ENCODE measurements at places on chromosomes 1 and 21.

GRCh38 chr1:110114784-110115183 is 2.5 kb downstream of the UBL4B start:
- DNase-seq, result no peak

DNA sequence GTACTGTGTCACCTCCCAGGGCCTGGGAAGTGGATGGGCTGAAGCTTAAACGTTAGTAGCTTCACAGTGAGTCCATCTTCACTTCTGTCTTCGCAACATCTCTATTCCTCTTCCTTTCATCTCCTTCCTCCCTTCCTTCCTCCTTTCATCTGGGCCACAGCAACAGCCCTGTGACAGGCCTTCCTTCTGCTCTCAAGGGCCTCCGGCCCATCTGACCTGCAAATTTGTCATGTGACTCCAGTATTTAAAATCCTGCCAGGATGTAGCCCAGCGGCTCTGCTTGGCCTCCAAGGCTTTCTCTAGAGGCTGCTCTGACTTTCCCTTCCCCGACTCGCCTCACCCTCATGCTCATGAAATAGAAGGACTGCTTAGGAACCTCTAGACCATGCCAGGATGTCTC is 10.9 kb upstream of the BATF3 start:
- no peak for DNase-seq

DNA sequence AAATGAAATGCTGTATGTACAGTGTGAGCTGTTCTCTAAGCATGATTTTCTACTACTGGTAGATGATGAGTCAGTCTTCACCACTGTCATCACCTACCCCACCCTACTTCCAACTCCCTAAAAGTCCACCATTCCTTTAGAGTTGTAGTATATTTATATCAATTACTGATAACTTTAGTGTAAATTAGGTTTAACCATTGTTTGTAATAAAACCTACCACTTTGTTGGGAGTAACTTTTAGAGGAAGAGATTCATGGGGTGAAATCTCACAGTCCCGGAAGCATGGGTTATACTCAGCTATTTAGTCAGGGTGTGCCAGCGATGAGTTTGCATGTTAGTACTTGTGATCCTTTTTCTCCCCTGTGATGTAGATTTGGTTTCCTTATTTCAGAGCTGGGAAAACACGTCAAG is 17.1 kb downstream of the MORC3 start:
- no peak for DNase-seq

DNA sequence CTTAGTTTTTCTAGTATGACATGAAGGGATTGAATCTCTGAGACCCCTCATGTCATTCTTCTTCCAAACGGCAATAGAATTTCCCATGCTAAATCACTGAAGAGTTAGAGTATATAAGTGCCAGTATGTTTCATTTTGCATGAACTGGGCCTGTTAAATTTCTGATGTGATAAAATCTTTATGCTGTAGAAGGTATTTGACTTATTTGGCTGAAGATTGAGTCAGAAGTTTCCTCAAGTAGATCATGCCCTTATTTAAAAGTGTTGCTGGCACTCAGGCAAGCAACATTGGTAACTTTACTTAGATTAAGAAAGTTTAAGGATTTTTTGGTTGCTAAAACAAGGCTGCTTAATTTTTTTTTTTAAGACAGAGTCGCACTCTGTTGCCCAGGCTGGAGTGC is 13.3 kb downstream of the ATF6 start:
- no peak for DNase-seq

DNA sequence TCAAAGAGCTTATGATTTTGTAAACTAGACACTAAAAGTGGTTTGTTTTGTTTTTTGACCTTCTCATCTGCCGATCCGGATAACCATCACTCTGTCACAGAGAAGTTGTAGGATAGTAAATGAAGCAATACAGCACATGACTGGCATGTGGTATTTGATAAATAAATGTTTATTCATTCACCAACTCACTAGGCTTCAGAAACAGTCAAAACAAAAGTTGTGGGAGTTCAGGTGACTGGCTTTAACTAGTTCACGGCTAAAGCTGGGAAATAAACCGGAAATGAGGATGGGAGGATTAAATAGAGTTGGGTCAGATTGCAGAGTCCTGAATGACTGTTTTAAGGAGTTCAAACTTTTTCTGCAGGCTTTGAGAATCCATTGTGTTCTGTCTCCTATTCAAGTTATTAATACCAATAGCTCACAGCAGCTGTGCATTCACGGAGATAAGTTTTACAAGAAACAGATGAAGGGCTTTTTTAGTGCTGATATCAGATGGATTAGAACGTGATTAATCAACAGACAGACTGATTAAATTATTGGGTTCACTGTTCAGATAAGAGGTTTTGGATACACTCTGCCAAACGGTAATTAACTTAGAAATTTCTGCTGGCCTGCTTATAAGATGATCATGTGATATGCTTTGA is 463.3 kb downstream of the DPYD start:
- no peak for DNase-seq

DNA sequence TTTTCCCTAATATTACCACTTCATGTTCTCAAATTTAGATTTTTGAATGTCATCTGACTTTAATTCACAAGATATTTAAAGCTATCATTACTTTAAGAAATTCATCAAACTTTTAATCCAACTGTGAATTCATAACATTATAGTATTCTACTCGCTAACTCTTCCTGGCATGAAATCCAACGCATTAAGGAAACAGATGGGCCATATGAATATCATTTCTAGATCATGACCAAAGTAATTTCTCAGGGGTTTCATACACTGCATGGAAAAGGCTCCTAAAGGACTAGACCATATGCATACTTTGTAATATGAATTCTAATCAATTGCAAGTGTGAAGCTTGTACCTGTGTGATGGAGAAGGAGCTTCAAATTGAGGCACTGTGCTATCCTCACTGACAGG is 72.4 kb downstream of the COP1 start:
- no peak for DNase-seq

GRCh38 chr1:162541619-162542141 is 19.8 kb upstream of the UAP1 start:
- no peak for DNase-seq

DNA sequence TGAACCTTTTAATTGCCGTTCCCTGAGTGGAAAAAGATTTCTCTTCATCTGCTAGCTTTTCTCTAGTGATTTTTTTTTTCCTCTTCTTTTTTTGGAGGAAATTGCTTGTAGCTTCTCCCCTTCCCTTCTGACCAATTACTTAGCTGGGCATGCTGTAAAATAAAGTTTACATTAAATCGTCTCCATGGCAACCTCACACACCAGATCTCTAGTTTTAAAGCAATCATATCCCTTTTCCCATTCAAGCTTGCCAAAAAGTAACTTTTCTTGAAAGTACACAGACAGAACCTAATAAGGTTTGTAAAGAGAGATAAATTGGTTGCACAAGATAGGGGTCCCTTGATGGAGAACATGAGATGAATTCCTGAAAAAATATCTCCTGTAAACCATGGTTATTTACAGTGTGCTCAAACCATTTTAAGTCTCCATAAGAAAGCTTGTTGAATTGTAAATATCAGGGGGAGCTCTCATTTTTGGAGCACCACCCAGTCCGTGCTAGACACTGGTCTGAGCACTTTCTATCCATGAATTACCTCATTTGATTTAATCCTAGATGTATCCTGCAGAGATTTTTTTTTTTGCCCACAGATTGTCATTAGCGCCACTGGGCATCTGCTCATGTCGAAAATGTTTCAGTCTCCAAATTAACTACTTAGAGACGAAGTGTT is 32.6 kb upstream of the HTR1D start:
- no peak for DNase-seq

DNA sequence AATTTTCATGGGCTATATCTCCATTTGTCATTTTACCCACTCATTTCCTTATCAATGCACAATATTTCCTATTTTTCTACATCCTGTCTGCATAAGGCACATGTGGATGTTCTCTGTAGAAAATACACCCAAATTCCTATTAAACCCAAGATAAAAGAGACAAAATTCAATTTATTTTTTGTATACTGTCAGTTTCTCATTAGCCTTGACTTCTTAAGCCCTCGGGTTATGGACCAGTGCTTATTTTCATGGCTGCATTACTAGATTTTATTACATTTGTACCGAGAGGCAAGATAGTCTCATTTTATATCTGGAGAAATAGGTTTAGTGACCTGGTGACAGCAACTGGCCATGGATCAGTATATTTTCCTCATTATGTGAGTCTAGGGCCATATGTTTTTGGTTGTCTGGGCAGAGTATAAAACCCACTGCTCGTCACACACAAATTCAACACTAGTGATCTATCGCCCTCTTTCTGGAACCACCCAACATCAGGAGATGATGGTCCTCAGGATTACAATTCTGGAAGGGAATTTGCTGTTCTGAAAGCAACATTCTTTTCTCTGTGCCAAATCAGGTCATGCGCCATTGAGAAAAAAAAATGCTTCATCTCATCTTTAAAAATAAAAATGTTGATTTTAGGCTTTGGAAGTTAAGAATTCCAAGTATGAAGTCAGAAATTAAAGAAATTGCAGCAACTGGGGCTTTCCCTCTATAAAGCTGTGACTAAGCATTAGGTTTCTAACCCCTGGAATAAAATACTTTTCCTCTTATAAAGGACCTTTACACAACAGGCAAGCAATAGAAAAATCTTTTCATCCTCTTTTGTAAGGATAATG is 81.4 kb downstream of the ASTN1 start:
- DNase-seq, result no peak

- DNase-seq, result peak; percentile 45
Observed at GRCh38 chr1:224170748-224171478, 12.1 kb upstream of the DEGS1 start.

DNA sequence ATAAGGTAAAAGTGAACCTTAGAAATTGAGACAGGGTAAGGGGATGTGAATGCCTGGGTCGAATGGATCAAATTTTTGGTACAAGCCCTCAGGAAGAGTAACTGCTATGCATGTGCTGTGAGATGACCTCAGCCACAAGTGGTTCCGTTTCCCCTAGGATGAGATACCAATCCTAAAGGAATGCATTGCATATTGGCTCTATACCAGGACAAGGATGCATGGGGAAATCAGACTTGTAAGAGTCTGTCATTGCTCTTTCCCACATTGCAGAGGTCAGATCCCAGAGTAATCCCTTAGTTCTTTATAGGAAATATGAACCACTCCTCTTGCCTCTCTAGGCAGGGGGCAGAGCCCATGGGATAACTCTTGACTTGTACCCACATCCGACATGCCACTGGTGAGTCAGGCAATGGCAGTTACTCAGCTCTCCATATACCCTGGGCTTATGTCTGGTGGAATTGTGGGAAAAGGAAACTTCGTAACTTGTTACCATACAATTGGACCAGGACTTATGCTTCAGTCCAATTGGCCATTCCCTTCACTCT is 428.3 kb upstream of the ZRANB2 start:
- DNase-seq, result no peak

DNA sequence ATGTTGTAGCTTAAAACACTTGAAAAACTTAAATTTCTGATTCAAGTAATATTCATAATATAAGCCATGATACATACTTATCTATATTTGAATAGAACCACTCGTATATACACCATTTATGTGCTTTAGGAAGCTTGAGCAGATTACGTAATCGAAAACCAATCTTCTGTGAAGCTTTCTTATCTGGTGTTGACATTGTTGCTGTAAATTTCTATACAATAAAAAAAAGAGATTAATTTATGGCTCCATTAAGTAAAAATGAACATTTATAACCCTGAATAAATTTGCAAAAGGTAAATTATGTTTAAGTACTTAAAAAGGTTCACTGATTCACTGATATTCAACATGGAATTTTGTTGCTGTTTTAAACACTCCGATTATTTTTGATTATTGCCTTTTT is 21.4 kb downstream of the LIN9 start:
- no peak for DNase-seq

DNA sequence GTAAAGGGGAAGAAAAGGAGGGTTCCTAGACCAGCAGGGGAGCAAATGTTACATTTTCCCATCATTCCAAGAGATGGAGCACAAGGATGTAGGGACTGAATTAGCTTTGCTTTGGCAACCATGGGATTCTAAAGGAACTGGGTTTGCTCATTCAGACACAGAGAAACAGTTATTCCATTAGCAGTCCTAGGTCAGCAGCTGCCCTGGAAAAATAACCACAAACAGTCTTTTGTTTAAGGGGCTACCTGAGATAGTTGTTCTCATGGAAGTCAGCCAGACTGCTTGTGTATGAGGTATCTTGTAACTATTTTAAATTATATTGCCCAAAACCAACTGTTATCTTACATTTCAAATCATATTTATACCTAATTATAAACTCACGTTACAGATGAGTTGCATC is 58.4 kb upstream of the VCAM1 start:
- no peak for DNase-seq

All from HuH-7 (cell line).